GF-D8 (cell line): ENCODE measurements at places on chromosomes 13 and 19.

DNA sequence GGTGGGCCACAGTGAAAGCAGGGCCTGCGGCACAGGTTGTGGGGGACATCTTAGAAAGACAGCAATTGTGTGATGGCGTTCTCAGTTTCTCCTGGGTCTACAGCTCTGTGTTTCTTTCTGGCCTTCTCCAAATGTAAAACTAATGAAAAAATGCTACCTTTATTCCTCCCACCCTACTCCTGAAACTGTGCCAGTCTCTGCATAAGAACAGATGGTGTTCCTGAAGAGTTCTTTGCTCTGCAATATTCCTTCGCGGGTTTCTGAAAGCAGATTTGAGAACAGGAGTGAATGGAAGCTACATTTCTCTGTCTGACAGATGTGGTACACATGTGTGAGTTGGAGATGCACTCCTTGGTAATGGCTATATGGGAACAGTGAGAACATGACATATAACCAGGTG lies 18.0 kb upstream of the LRCH1 start:
- no peak for DNase-seq

- DNase-seq = no peak
These were observed 3.6 kb downstream of the CILP2 start for GRCh38 chr19:19541616-19542015.

- no peak for DNase-seq
These were observed 25.4 kb upstream of the NANOS2 start for GRCh38 chr19:45939792-45940514.

- no peak for DNase-seq
These were observed 848.7 kb upstream of the PCDH9 start for GRCh38 chr13:68078874-68079273.

DNA sequence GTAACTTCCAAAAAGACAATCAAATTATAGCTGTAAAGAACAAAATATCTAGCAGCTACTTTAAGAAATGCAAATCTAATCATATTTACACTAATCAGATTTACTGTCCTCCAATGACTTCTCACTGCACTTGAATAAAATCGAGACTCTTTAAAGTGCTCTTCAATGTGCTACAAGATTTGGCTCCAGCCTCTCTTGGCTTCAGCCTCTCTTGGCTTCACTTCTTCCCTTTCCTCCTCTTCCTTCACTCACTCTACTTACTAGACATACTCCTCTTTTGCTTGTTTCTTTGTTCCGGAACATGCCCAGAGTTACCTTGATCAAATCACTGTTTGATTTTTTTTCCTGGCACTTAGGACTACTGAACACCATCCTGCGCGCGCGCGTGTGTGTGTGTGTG lies 495.4 kb downstream of the LMO7 start:
- no peak for DNase-seq

- DNase-seq = no peak
These were observed 305.2 kb downstream of the NDFIP2 start for GRCh38 chr13:79786176-79786575.

DNA sequence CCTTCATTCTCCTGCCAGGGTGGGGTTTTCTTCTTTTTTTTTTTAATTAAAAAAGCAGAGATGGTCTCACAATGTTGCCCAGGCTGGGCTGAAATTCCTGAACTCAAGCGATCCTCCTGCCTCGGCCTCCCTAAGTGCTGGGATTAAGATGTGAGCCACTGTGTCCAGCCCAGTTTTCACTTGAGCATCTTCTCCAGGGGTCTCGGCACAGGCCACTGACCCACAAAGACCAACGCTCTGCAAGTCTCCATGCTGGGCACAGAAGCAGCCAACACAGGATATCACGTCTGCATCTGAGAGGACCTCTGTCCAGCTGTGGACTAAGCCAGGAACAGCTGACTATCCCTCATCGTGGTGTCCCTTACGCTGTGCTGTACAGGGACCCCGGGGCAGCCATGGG lies 9.5 kb upstream of the TMEM86B start:
- DNase-seq = no peak

DNA sequence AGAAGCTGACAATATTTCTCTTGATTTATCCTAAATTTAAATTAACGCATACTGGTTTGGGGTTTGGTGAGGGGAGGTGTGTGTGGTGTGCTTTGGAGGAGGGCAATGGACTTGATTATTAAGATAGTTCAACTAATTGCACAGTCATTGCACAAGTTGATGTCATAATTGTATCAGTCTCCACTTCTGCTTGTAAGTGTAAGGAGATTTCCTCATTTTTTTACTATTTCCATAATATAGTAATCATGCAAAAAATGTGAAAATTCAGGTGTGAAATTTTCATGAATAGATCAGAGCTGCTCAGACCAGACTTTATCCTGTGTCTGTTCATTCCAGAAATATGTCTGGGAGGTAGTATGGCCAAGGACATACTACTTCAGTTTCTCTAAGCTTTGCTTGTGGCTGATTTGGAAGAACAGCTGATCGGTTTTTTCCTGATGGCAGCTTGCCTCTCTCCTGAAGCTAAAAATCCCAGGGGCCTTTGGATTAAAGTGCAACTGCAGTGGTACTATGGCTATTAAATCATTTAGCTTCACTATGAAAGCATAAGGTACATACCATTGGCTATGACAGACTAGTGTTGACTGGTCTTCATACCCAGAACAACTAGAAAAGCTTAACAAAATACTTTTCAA lies 201.8 kb upstream of the MIR17HG start:
- no peak for DNase-seq

- DNase-seq = no peak
These were observed 29.1 kb upstream of the CSNK1A1L start for GRCh38 chr13:37134411-37135041.

GRCh38 chr19:38654628-38655055 lies 7.2 kb downstream of the ACTN4 start:
- DNase-seq = no peak

DNA sequence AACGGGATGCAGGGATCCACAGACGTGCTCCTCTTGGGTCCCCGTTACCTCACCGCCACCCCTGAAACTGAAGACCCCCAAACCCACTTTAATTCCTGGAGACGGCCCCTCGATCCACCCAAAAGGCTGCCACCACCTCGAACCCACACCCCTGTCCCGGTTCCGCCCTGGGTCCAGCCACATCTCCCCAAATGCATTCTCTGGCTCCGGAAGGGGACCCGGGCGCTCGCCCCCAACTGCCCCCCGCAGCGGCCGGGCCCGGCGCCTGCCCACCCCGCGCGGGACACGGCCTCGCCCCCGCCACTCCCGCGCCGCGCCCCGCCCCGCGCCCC lies 219 bp upstream of the FSTL3 start:
- DNase-seq = no peak

GRCh38 chr13:110125613-110126272 lies 181.2 kb downstream of the COL4A1 start:
- no peak for DNase-seq

- DNase-seq = no peak
These were observed 74.1 kb downstream of the DCLK1 start for GRCh38 chr13:36057041-36057440.

DNA sequence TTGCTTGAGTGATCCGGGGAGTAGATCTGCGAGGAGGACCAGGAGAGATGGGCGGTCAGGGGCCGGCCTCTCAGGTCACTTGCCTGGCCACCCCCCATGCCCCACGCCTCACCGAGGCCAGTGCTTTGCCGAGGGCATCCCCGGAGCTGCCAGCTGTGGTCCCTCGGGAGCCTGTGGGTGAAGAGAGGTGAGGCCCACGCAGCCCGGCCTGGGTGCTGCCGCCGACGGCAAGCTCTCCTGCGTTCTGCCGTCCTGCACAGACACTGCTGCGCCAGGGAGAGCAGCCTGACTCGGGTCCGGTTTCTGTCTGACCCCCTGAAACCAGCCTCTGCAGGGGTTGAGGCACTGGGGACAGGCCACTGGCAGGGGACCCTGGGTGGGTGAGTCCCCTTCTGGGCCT lies 15.8 kb upstream of the UQCR11 start:
- DNase-seq = no peak

- no peak for DNase-seq
These were observed 887.6 kb upstream of the SLC10A2 start for GRCh38 chr13:103953859-103954258.
